Fibroblast of villous mesenchyme (primary cell): ENCODE measurements at places on chromosomes 7 and 10. TPM values are rescaled to one million over a fixed set of nuclear protein-coding genes. Genes with fewer than 3 reads are reported as not detected.

Gene MCM10
- total RNA-seq, result 7.8 and 8.1 TPM in 2 replicates

GRCh38 chr7:29749701-29750321 is 56.5 kb upstream of the WIPF3 start:
- no peak for DNase-seq

DNA sequence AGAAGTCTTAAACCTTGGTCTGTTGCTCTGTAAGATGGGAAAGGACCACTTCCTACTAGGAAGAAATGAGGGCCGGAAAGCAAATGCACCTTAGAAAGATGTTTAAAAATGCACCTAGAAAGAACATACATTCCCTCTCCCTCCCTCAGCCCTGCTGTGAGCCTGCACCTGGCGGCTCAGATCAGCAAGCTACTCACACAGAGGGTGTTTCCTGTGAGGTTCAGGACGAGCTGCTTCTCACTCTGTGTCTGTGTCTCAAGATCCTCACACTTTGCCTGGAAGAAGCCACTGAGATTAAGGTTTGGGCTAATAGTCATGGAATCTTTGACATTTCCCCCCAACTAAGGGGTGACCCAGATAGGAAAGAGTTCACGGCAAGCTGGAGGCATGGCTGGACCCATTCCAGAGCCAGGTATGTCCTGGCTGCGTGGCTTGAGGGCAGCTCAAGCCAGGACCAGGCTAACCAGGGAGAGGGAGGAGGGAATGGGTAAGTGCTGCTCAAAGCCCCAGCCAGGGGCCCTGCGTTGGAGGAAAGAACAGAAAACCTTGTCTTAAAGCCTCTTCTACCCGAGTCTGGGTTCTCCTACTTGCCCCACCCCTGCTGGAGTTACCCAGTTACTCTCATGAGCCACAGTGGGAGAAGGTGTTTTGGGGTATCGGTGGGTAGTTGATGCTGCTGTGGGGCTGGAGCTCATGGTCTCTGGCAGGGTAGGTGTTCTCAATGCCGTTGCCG is 47.5 kb downstream of the PODXL start:
- DNase-seq, result no peak

Gene SVOPL
- not detected in 2 replicates for total RNA-seq

GRCh38 chr10:89064748-89065147 is 74.2 kb downstream of the FAS start:
- DNase-seq, result peak; percentile 74
